NCI-H1417 (cell line): ENCODE measurements at places on chromosomes 6 and 20.
A peak's percentile ranks its signal among the peaks of the same experiment; 100 is the strongest.

DNA sequence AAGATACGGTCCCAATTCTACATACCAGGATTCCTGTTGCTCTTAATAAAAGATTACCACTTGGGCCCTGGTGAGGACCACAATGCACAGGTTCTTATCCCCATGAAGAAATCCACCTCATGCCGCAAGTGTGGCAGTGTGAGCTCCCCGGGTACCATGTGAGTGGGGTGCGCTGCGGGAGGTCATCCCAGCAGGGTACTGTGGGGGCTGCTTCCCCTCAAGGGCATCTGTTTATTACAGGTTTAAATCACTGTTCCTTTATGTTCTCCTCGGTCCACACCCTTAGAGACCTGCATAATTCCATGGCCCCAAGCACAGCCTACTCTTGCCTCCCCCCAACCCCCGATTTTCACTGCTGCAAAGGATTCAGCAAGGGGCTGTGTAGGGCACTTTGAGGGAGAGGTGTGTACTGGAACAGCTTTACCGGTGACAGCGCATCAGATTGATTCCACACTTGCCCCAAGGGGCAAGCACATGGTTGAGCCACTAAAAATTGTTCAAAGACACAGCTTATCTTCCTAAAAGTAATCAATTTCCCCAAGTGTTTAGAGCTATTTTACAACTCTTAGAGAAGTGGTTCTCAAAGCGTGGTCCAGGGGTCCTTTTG, 6.2 kb downstream of the DIDO1 start:
- no peak for DNase-seq

DNA sequence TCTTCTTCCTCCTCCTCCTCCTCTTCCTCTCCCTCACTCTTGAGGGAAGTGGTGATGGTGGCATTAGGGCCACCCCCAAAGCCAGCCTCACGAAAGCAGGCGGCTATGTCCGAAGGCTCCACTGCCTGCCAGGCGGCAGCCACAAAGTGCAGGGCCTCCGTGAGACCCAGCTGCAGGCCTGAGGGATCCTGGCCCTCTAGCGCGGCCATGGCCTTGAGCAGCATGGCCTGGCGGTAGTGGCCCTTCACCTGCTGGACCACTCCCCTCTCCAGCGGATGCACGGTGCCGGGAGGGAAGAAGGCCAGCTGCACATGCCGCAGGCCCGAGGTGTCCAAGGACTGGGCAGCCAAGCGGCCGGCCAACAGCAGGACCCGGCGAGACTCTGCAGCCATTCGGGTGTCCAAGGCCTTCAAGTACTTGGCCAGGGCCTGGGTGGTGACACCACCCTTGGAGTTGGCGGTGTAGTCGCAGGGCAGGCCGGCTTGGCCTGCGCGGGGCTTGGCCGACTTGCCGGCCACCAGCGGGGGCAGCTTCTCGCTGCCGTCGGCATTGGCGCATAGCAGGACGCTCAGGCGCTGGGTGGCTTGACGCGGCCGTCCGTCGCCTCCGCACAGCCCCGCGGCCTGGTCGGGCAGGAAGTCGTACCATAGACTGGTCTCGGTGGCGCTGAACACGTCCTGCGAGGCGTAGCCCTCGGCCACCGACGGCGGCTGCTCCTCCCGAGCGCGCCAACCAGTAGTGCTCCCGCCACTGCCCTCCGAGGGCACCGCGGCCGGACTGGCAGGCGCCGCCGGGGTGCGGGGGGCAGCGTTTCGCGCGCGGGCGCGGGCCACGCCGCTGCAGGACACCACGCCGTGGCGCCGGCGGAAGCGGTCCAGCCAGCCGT, 1.1 kb downstream of the CENPB start:
- DNase-seq, result peak; percentile 48

GRCh38 chr6:43129434-43130194, 41.5 kb upstream of the SRF start:
- DNase-seq, result no peak

DNA sequence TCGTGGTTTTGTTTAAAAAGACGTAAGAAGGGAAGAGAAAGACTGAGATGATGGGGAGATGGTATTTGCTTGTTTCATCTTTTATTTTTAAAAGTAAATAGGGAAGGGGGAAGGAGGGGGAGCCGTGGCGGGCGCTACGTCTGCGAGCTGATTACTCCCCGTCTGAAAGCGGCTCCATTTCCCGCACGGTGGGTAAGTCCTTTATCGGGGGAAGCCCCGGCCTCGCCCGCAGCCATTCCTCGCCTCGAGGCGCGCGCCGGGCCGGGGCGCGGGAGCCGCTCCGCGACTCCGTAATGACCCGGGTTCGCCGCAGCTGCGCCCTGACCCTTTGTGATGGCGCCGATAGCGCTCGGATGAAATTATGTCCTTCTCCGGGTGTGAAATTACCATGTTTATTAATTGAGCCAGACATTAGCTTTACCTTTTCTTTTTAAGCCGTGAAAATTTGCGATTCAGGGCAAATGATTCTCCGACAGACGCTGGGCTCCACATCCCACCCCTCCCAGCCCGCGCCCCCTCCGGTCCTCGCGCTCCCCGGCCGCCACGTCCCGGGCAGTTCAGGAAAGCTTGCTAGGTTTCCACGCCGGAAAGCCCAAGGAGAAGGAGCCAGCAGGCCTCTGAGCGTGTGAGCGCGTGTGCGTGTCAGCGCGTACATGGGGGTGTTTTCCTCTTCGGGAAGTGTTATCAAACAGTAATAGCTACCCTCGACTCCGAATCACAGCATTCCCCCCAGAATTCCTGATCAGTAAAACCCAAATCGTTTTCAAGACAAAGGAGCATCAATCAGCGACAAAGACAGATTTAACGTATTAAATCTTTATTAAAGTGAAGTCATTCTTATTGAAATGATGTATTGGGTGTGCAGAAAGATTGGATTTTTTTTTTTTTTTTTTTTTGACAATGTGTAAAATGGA, 30.0 kb downstream of the TFAP2A start:
- DNase-seq, result no peak
